ENCODE measurements at places on chromosomes 2 and 18. TPM values are rescaled to one million over a fixed set of nuclear protein-coding genes. Genes with fewer than 3 reads are reported as not detected.

- DNase-seq = no peak
- no peaks in the 10 kb centered on the region for H3K27me3 ChIP-seq
- H3K4me3 ChIP-seq = no peak overlapping the region
- peaks cover 4% of the 10 kb centered on the region for H3K4me1 ChIP-seq
- H3K27ac ChIP-seq = no peak overlapping the region
Measured at GRCh38 chr2:43238813-43239212, 12.4 kb upstream of the ZFP36L2 start.

DNA sequence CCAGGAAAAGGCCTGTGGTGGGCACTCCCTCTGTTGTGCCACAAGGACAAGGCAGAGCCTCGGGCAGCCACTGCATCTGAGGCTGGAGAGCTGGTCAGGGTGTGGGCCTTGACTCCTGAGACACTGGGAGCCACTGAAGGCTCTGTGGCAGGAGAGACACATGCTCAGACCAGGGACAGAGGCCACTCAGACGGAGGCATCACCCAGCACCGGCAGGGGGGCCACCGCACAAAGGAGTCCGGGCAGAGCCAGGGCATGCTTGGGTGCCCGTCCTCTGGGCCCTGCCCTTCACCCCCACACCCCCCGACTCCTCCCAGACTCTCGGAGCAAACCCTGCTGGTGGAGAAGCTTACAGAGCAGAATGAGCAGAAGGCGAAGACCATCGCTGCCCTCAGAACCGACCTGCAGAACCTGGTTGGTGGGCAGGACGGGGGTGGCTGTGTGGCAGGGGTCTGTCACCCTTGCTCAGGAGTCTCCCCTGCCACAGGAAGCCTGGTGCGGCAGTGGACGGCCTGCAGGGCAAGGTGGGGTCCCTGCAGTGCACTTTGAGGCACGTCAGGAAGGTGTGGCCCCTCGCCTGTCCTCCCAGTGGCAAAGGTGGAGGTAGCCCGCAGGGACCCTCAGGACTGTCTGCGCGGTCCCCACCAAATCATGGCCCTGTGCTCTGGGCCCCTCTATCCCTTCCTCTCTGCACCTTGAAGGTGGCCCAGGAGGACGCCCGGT, 26.0 kb downstream of the CROCC2 start:
- peak; percentile 10 for DNase-seq
- no peaks in the 10 kb centered on the region for H3K27me3 ChIP-seq
- no peaks in the 10 kb centered on the region for H3K4me1 ChIP-seq
- no peaks in the 10 kb centered on the region for H3K36me3 ChIP-seq
- no peak overlapping the region for H3K27ac ChIP-seq

DNA sequence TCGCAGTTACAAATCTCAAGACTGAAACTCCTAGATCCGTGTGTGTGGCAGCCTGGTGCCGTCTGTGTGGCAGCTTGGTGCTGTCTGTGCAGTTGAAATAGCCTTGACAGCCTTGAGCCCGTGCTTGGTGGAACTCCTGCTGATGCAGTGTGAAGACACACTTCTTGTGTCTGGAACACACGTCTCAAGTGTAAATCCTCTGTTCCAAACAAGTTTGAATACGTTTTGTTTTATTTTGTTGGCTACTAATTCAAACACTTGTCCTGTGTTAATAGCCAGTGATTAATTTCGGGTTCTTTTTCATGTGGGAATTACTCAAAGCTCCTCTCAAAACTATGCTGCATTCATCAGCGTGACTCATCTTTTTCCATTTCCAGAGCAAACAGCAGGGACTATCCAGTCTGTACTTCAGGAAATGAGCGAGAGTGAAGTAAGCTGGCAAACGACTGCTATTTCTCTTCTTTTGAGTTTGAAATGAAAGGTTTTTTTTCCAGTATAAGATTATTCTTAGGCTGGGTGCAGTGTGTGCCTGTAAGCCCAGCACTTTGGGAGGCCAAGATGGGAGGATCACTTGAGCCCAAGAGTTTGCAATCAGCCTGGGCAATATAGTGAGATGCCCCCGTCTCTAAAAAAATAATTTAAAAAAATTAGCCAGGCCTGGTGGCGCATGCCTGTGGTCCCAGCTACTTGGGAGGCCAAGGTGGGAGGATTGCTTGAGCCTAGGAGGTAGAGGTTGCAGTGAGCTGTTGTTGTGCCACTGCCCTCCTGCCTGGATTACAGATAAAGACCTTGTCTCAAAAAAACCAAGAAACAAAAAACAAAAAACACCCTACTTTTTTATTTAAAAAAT, 152.9 kb downstream of the SPP2 start:
- no peaks in the 10 kb centered on the region for H3K36me3 ChIP-seq
- no peaks in the 10 kb centered on the region for H3K4me1 ChIP-seq
- peak overlapping the region; percentile 64 for H3K27ac ChIP-seq
- no peak for DNase-seq
- H3K27me3 ChIP-seq = no peaks in the 10 kb centered on the region
- no peak overlapping the region for H3K4me3 ChIP-seq

DNA sequence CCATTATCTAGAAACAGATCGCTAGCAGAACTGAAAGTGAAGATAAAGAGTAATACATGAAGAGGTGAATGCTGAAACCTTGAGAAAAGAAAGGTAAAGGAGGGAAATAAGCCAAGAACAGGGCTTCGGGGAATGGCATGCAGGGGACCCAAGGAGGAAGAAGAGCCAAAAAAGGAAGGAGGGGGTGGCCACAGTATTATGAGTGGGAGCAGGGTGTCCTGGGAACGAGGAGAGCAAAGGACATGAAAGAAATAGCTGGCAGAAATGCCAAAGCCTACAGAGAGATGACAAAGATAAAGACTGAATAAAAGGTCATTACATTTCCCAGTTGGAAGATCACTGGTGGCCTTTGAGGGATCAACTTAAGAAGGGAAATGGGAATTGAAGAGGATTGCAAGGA, 82.9 kb downstream of the ACTR3 start:
- no peaks in the 10 kb centered on the region for H3K36me3 ChIP-seq
- H3K4me1 ChIP-seq = no peaks in the 10 kb centered on the region
- no peaks in the 10 kb centered on the region for H3K27me3 ChIP-seq
- no peak for DNase-seq
- H3K27ac ChIP-seq = no peak overlapping the region

- H3K27me3 ChIP-seq = no peaks in the 10 kb centered on the region
- DNase-seq = no peak
- peaks cover 12% of the 10 kb centered on the region for H3K4me1 ChIP-seq
- H3K4me3 ChIP-seq = no peak overlapping the region
- peak overlapping the region; percentile 59 for H3K27ac ChIP-seq
Measured at GRCh38 chr2:28678944-28679343, 72.7 kb upstream of the PPP1CB start.

GRCh38 chr2:156883804-156884203, 373.7 kb upstream of the GALNT5 start:
- no peak overlapping the region for H3K27ac ChIP-seq
- H3K27me3 ChIP-seq = no peaks in the 10 kb centered on the region
- no peak overlapping the region for H3K4me3 ChIP-seq
- no peaks in the 10 kb centered on the region for H3K4me1 ChIP-seq
- H3K36me3 ChIP-seq = no peaks in the 10 kb centered on the region

GRCh38 chr2:123101434-123101833, 923.7 kb upstream of the CNTNAP5 start:
- H3K4me3 ChIP-seq = no peak overlapping the region
- H3K27me3 ChIP-seq = no peaks in the 10 kb centered on the region
- no peaks in the 10 kb centered on the region for H3K36me3 ChIP-seq
- no peaks in the 10 kb centered on the region for H3K4me1 ChIP-seq

DNA sequence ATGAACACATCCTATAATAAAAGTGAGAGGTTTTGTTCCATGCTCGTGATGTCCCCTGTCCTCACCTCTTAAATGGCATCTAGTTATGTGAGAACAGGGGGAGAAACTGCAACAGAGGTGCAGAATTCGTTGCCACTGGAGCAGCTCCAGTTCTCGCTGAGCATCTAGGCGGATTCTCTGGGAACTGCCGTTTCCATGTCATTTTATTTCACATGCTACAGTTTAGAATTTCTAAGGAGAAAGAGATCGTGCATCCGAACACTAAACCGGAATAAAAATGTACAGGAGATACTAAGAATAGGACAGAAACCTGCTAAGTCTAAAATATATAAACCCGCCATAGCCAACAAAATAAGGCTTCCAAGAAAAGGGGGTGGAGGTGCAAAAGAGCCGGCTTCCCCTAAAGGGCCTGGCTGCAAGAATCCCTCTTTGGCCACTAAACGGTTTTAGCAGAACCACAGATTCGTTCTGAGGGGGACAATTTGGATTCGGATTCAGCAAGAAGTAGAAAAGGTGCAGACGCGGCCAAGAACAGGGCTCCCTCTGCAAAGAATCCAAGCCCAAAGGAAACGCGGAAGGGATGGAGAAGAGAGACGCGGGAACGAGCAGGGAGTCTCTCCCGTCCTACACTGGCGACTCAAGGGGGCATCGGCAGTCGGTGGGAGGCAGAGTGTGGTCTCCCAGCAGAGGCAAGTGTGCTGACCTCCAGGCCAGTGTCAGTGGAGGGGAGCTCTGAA, 1.3 kb downstream of the TMEM163 start:
- no peak for DNase-seq
- no peaks in the 10 kb centered on the region for H3K27me3 ChIP-seq
- peaks cover 7% of the 10 kb centered on the region for H3K4me1 ChIP-seq
- no peaks in the 10 kb centered on the region for H3K36me3 ChIP-seq
- peak overlapping the region; percentile 88 for H3K4me3 ChIP-seq

- no peak for DNase-seq
- H3K27ac ChIP-seq = no peak overlapping the region
- no peaks in the 10 kb centered on the region for H3K4me1 ChIP-seq
Measured at GRCh38 chr2:11919953-11920352, 173.5 kb downstream of the LPIN1 start.

DNA sequence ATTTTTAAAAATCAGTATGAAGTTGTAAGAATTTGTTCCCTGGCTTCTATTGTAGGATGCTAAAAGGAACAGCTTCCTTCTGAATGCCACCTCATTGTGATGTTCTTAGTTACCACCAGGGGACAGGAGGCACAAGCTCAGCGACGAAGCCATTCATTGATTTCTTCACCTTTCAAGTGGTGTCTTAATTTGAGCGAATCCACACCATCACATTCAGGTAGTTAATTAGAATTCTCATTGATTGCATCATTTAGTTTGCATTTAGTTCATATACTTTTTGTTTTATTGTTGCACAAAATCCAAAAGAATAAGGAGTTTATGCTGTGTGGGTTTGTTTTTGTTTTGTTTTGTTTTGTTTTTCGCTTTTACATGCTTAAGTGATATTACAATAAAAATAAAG, 23.1 kb downstream of the CYP27C1 start:
- no peaks in the 10 kb centered on the region for H3K27me3 ChIP-seq
- H3K27ac ChIP-seq = no peak overlapping the region
- H3K4me1 ChIP-seq = no peaks in the 10 kb centered on the region
- H3K36me3 ChIP-seq = no peaks in the 10 kb centered on the region
- H3K4me3 ChIP-seq = no peak overlapping the region
- DNase-seq = no peak

- no peak overlapping the region for H3K4me3 ChIP-seq
- no peaks in the 10 kb centered on the region for H3K36me3 ChIP-seq
- no peak overlapping the region for H3K27ac ChIP-seq
- DNase-seq = no peak
- H3K27me3 ChIP-seq = no peaks in the 10 kb centered on the region
Measured at GRCh38 chr2:54858021-54858681, 134.7 kb downstream of the EML6 start.

- H3K4me1 ChIP-seq = no peaks in the 10 kb centered on the region
- H3K27me3 ChIP-seq = no peaks in the 10 kb centered on the region
- H3K4me3 ChIP-seq = no peak overlapping the region
- no peaks in the 10 kb centered on the region for H3K36me3 ChIP-seq
- no peak for DNase-seq
Measured at GRCh38 chr2:202510911-202511310, 123.9 kb upstream of the FAM117B start.

- no peak overlapping the region for H3K4me3 ChIP-seq
- H3K27ac ChIP-seq = no peak overlapping the region
- no peaks in the 10 kb centered on the region for H3K27me3 ChIP-seq
- peaks cover 11% of the 10 kb centered on the region for H3K4me1 ChIP-seq
Measured at GRCh38 chr2:231189171-231189530, 9.3 kb upstream of the ARMC9 start.

DNA sequence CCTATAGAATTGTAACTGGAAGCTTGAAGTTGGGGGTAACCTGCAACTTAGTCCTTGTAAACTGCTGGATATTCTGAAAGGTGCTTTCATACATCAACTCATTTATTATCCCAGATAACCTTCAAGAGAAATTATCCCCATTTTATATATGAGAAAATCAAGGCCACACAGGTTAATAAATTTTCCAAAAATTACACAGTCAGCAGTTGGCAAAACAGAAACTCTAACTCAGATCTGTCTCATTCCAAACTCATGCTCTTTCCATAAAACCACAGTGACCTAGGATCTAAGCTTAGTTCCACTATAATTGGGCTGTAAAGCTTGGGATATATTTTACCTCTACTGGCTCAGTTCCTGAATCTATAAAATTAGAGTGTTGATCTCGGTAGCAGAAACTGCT, 167.6 kb upstream of the DDX18 start:
- no peak for DNase-seq
- no peak overlapping the region for H3K27ac ChIP-seq
- H3K27me3 ChIP-seq = no peaks in the 10 kb centered on the region
- no peak overlapping the region for H3K4me3 ChIP-seq

DNA sequence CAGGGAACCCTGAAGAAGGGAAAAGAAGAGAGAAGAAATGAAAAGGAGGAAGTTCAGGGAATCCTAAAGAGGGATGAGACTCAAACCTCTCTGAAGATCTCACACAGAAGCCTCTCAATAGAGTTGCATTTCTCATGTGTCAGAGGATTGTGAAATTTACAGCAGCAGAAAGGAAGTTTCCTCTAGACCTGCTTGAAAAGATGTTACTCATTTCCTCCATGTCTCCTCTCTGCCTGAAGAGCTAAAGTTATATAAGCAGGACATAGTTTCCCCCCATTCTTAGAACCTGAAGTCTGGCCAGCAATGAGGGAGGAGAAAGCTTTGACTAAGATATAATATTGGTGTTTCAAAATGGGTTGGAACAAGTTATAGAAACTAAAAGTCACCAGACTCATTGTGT, 1155.6 kb downstream of the LRP1B start:
- no peak for DNase-seq
- H3K27ac ChIP-seq = no peak overlapping the region
- H3K4me1 ChIP-seq = no peaks in the 10 kb centered on the region
- no peaks in the 10 kb centered on the region for H3K36me3 ChIP-seq
- no peaks in the 10 kb centered on the region for H3K27me3 ChIP-seq

NRP2 gene
- 0.65 TPM for polyA plus RNA-seq

HES6 gene
- polyA plus RNA-seq = 11.1 TPM

TCF23 gene
- not detected for polyA plus RNA-seq

TMEM127 gene
- 12.6 TPM for polyA plus RNA-seq

CXCR1 gene
- polyA plus RNA-seq = 0.09 TPM

Data from pancreas (tissue), 10 donors.